ENCODE measurements at places on chromosomes 7 and 10.
A peak's percentile ranks its signal among the peaks of the same experiment; 100 is the strongest.

- no peak for DNase-seq
Observed at GRCh38 chr7:75815418-75816064, 1.9 kb upstream of the CCL24 start.

DNA sequence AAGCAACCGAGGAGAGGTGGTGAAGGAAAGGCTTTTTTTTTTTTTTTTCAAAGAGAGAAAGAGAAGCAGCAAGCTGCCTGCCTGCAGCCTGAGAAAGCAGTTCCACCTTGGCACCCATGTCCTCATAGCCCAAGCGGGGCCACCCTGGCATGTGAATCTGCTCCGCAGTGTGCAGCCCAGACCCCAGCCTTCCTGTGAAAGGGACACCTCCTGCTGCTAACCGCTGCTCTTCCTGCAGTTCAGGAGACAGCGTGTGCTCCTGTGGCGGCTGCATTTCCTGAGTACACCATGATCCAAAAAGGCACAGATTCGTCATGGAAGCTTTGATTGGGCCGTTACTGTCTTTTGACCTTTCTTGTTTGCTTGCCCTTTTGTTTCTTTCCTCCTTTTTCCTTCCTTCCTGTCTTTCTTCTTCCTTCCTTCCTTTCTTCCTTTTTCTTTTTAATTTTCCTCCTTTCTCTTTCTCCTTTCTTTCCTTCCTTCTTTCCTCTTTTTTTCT lies 38.1 kb downstream of the IKZF1 start:
- no peak for DNase-seq

DNA sequence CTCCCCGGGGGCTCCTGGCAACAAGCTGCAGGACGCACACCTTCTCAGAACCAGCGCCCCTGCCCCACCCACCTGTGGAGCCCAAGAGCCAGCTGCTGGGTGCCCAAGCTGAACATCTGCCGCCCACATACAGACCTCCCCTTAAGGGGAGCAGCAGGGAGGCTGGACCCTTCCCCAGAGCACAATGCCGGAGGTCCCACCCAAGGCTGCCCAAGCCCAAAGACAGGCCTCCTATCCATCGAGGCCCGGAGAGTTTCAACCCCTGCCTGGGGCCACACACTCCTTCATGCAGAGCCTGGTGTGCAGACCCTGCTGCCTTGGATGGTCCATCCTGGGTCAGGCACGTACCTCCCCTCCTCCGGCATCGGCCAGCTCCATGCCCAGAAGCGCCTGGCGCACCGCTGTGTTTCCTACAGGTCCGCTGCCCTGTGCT lies 48.7 kb downstream of the VIPR2 start:
- no peak for DNase-seq

GRCh38 chr7:130732980-130733930 lies 752 bp downstream of the KLF14 start:
- DNase-seq: no peak

GRCh38 chr10:84541289-84541637 lies 212.9 kb downstream of the CCSER2 start:
- no peak for DNase-seq

DNA sequence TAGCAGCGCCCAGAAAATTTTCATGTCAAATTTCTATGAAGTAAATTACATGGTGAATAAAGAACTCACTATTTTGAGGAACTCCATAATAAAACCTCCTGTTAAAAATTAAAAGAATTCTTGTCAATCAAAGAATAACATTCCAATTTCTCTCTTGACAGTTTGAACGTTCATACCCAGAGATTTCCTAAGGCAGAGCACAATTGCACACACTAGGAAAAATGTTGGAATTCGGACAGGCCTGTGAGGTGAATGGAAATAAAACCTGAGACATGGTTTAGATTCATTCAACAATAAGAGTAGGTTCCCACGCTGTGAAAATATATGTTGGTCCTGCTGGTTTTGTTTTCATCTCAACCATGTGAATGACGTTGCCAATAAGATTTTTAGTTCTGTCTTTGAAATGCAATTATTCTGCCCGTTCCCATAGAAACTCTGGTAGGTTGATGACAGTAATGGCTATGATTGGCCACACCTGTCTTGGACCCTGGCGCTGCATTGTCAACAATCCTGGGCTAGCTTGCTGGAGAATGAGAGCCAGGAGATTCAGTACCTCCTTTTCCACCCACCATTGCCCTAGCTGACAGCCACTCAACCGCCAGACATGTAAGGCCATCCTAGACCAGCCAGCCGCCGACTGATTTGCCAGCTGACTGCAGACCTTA lies 43.3 kb upstream of the RAPGEF5 start:
- DNase-seq: no peak

DNA sequence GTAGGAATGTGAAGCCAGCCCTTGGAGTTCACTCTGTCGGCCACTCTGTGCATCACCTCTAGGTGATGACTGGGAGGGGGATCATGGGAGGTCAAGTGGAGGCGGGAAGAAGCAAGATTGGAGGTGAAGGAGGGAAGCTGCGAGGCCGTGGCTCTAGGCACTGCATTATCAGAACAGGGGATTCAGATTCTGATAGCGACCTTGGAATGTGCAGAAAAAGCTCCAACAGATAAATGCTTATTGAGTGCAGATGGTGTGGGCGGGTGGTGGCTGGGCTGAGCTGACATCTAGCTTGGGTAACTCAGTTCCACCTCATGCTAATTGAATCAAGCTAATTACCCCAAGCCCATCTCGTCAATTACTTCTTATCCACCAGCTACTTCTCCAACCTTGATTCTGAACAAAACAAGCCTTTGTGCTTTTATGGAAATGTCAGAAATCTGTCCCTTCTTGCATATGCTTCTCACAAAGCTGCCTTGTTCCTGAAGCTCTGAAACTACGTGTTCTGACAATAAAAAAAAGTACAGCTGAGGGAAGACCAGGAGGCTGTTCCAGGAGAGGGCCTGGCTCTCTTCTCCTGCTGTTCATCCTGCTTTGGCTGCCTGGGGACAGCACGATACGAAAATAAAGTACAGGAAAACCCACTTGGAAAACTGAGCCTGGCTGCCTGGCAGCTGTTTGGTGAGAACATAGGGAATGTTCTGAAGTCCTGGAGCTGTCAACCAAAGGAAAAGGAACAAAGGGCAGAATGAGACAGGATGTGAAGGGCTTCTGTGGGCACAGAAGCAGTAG lies 27.5 kb downstream of the STRA8 start:
- DNase-seq: peak; percentile 99

DNA sequence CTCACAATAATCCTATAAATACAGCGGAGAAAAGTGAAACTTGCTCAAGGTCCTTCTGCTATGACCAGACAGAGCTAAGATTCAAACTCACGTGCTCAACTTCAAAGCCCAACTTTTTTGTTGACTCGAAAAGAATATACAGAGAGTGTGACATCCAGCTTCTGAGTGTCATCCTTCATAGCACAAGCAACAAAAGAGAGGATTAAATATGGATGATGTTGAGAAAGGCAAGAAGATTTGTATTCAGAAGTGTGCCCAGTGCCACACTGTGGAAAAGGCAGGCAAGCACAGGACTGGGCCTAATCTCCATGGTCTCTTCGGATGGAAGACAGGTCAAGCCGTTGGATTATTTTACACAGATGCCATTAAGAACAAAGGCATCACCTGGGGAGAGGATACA lies 2.1 kb upstream of the FAM3C start:
- no peak for DNase-seq

DNA sequence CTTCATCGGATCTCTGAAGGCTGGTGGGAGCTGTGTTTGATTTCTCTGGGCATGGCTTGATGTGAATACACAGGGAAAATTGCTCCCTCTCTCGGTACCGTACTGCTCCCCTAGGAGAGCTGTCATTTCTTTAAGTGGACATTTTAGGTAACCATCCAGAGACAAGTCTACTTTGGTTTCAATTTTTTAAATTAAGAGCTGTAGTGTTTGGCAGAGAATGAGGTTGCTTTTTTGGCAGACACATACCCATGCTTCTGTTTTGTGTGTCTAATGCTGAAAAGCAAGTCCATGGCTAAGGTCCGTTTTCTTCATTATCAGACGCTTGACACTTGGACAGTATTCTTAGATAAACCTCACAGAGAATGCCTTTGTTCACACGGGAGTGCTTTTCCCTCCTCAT lies 61.3 kb upstream of the TRIL start:
- no peak for DNase-seq

- no peak for DNase-seq
Observed at GRCh38 chr7:144720710-144721109, 115.1 kb downstream of the TPK1 start.

- DNase-seq: no peak
Observed at GRCh38 chr10:49129376-49129775, 4.4 kb downstream of the FAM170B start.

DNA sequence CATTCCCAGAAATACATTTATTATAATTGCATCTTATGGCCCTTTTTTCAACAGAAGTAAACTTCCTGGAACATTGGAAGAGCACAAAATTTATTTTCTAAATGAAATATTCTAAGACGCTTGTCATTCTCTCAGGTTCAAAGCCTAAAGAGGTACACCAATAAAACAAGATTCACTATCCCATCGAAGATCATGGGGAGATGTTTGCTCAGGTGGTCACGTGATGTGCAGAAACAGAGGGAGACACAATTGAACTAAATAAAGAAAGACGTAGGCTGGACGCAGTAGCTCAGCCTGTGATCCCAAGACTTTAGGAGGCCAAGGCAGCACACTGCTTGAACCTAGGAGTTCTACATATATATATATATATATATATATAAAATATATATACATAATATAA lies 46.0 kb upstream of the TMEM254 start:
- DNase-seq: no peak

DNA sequence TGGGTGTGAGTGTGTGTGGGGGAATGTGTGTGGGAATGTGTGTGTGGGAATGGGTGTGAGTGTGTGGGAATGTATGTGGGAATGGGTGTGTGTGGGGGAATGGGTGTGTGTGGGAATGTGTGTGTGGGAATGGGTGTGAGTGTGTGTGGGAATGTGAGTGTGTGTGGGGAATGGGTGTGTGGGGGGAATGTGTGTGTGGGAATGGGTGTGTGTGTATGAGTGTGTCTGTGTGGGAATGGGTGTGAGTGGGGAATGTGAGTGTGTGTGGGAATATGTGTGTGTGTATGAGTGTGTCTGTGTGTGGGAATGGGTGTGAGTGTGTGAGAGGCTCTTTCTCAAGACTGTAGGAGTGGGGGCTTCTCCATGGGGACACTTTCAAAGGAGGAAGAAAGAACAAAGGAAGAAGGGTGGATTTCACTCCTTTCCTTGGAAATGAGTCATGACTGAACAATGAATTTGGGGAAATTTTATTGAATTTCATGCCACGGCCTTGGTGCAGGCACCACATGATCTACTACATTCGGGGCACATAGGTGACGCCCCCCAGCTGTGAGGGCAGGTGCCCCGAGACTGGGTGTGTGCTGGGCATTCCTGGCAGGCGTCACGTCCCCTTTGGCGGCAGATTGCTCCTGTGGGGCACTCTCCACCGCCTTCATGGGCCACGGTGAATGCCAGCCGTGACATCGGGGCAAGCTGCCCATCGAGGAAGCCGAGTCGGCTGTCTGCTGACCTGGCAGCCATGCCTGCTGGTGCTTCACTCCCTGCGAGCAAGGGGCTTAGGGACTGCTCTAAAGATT lies 88.8 kb upstream of the INSIG1 start:
- peak; percentile 6 for DNase-seq

GRCh38 chr10:52877451-52877850 lies 104.9 kb upstream of the MBL2 start:
- DNase-seq: no peak

GRCh38 chr10:118850418-118851061 lies 95.8 kb upstream of the CACUL1 start:
- DNase-seq: peak; percentile 20

GRCh38 chr7:96691702-96692101 lies 17.9 kb downstream of the SEM1 start:
- no peak for DNase-seq

DNA sequence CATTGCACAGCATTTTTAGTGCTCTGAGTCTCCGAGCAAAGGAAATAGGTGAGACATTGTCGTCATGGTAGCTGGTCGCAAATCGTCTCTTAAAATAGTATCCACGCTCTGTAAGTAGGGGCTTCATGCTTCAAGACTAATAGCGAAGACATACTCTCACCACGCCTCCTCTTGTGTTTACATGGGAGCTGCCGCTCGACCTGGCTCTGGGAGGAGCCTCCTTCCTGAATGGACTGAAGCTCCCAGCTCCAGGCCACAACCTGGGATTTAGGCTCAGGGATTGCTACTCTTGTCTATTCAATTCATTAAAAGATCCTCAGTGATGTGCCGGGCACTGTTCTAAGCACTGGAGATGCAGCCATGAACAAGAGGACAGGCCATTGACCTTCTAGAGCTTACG lies 196.1 kb upstream of the GALNT17 start:
- no peak for DNase-seq

DNA sequence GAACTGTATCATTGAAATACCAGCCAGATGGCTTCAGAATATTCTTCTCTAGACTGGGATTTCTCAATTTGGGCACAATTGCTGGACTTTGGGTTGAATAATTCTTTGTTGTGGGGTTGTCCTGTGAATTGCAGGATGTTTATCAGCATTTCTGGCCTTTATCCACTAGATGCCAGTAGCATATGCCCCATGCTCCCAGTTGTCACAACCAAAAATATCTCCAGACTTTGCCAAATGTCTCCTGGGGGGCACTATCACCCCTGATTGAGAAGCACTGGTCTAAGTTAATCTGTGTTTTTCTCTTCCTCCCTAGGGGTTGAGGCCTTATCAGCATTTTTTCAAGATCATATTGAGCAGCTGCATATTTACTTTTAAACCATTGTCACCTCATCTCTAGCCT lies 204.9 kb upstream of the SP8 start:
- no peak for DNase-seq

- no peak for DNase-seq
Observed at GRCh38 chr10:79355420-79356017, 8.2 kb downstream of the PPIF start.

DNA sequence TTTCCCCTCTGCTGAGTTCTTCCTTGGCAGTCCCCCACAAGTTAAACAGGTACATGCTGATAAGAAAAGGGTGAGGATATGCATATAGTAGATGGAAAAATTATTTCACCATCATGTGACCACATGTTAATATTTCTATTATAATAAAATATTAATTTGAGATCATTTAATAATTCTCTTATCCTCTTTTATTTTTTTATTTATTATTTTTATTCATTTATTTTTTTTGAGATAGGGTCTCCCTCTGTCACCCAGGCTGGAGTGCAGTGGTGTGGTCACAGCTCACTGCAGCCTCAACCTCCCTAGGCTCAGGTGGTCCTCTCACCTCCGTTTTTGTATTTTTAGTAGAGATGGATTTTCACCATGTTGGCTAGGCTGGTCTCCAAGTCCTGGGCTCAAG lies 11.6 kb upstream of the GLI3 start:
- DNase-seq: no peak

- no peak for DNase-seq
Observed at GRCh38 chr10:6501931-6502330, 78.1 kb downstream of the PRKCQ start.

- no peak for DNase-seq
Observed at GRCh38 chr7:70242826-70243225, 644.6 kb downstream of the AUTS2 start.

- peak; percentile 16 for DNase-seq
Observed at GRCh38 chr10:88150339-88150738, 286.9 kb downstream of the PTEN start.

DNA sequence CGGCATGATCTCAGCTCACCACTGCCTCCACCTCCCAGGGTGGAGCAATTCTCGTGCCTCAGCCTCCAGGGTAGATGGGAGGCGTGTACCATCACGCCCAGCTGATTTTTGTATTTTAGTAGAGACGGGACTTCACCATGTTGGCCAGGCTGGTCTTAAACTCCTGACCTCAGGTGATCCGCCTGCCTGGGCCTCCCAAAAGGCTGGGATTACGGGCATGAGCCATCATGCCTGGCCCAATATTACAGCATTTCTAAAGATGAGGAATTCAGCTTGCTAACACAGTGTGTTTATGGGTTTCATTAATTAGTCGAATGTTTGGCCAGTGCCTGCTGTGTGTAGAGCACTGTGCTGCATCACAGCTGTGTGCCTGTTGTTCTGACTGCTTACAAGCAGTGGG lies 3.7 kb downstream of the WDR37 start:
- DNase-seq: no peak

Data from COLO829 (cell line).